ENCODE measurements at places on chromosomes 12 and 14.

DNA sequence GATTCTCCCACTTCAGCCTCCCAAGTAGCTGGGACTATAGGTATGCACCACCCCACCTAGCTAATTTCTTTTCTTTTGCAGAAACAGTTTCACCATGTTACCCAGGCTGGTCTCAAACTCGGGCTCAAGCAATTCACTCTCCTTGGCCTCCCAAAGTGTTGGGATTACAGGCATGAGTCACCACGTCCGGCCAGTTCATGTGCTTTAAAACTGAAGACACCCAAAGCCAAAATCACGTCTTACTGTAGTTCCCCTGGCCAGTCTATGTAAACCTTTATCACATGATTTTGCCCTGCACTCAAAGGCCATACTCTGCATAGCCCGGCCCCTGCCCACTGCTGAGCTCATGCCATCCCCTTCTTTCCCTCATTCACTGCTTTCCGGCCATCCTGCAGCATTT, 4.5 kb downstream of the ALKBH2 start:
- DNase-seq: no peak

DNA sequence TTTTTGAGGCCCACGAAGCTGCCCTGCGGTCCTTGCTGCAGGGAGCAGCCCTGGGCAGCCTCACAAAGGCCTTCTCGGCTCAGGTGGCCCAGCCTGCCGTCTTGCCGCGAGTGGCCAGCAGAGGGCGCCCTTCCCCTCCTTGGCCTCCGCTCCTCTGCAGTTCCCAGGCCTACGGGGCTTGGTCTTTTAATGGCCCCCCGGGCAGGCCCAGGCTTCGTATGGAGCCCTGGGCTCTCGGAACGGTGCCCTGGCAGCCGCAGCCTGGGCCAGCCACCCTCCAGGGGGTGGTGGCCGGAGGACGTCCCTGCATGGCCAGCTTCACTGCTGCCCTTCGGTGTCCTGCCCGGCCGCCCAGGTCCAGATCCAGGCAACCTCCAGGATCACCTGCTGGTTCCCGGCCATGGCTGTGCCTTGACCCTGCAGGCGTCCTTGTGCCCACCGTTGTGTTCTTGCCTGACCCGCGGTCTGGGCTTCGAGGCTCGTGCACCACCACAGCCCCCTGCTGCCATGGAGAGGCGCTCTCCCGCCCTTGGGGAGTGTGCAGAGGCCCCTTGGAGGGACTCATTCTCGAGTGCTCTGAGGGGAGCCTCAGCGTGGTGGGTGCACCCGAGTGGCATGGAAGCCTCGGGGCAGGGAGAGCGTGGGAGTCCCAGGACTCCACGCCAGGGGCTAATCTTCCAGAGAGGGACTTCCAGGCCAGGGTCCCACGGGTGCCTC, 9.4 kb downstream of the ASPG start:
- peak; percentile 47 for DNase-seq

GRCh38 chr12:110721570-110721969, 21.1 kb downstream of the PPP1CC start:
- no peak for DNase-seq

DNA sequence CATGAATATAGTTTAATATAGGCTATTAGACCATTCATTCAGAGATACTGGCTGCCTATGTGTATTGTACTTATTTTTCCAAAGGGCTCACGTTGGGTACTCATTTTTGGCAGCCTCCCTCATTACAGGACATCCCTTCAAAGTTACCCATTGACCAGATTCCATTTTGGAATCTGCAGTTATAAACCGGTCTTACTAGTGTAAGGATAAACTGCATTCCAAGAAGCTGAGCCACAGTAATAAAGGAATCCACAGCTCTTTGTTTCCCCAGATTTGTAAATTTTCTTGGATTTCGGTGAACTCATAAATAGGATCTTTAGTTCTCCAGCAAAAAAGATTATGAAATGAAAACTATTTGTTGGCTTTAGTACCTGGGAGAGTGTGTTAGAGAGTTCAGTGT, 18.9 kb upstream of the CFL2 start:
- DNase-seq: no peak

GRCh38 chr12:62400135-62400534, 66.5 kb upstream of the MON2 start:
- no peak for DNase-seq

- DNase-seq: no peak
Observed at GRCh38 chr12:112294793-112295192, 87.4 kb downstream of the HECTD4 start.

- DNase-seq: no peak
Observed at GRCh38 chr12:52364901-52365489, 2.3 kb downstream of the KRT85 start.

- DNase-seq: no peak
Observed at GRCh38 chr14:103056322-103057027, 874 bp downstream of the CDC42BPB start.

All from activated gamma-delta T cell (primary cell).